Activated CD4-positive, alpha-beta memory T cell treated with anti-CD3 and anti-CD28 coated beads, Interleukin-2, amount 10 ng/mL, durations not matched to agents 7 days and 5 days (primary cell): ENCODE measurements at places on chromosomes 16 and 17.

DNA sequence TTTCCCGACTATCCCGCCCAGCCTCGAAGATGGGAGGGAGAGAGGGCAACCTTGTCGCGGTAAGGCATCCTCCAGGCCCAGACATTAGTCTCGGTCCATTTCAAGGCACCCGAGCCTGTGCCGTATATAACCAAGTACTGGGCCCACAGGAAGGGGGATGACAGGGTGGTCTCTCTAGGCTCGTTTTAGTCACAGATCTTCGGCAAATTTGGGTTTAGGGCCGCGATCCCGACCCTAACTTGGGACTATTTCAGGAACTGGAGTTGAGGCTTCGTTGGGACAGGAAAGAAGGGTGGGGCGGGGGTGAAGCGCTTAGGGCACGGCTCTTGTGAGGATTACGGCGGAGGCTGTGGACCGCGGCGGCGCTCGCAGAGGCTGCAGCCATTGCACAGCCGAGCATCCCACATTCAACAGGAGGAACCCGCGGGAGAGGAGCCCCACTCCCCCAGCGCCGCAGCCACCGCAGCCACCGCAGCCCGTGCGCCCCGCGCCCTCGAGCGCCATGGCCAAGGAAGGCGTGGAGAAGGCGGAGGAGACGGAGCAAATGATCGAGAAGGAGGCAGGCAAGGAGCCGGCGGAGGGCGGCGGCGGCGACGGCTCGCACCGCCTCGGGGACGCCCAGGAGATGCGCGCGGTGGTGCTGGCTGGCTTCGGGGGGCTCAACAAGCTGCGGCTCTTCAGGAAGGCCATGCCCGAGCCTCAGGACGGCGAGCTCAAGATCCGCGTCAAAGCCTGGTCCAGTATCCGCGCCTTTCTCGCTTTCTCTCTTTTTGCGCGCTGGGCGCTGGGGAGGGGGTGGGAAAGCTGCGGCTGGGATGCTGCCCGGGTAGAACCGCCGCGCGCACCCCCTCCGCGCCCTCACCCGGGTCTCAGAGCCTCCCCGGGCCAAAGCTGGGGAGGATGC, at the start of gene VAT1L:
Gene VAT1L (plus strand): TSS at position 384 of the 904 bp plus-strand sequence. CDS start 119 bp downstream, at position 503.
- no peak for DNase-seq
- peaks cover 6% of the 10 kb centered on the region for H3K4me1 ChIP-seq
- H3K36me3 ChIP-seq = no peaks in the 10 kb centered on the region
- peak within 1 kb of the TSS; percentile 51 for H3K4me3 ChIP-seq

DNA sequence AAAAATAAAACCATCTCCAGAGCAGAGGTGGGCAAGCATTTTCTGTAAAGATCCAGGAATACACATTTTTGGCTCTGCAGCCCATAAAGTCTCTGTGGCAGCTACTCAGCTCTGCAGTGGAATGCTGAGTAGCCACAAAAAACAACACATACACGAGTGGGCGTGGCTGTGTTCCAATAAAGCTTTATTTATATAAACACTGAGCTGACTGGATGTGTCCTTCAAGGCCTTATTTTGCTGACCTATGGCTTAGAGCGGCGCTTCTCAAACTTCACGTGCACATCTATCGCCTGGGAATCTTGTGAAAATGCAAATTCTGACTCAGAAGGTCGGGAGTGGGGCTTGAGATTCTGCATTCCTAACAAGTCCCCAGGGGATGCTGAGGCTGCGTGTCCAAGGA, 39.7 kb downstream of the XYLT1 start:
- H3K27ac ChIP-seq = no peak overlapping the region
- no peaks in the 10 kb centered on the region for H3K27me3 ChIP-seq
- H3K4me3 ChIP-seq = no peak overlapping the region

DNA sequence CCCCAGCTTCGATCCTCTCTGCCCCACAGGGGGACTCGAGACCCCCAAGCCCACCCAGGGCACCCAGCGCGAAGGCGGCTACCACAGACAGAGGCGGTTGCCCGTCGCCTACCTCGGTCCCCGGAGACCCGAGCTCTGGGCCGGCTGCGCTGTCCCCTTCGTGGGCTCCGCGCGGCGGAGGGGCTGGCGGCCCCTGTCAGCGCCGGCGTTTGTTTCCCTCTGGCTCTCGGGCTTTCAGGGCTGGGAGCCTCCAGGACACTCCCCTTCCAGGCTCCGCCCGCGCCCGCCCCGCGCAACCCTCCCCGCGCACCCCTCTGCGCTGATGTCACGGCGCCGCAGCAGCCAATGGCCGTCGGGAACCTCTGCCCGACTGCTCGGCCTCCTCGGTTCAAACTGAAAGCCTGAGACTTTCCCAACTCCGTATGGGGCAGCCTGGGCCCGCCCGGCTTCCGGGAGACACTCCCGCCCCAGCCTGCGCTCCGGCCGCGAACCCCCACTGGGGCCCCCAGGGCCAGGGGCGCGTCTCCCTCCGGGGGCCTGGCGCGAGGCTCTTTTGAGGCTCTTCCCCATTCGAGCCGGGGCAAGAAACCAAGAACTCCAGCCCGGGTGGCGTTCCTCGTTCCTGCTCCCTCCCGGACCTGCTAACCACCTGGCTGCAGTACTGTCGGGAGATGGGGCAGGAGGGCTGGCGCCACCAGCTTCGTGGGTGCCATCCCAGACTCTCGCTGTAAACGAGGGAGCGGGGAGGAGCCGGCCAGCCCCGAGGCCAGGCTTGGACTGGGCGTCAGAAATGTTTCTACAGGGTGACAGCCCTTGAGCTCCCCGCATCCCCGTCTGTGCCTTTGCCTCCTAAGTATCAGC, at the start of gene CDC42EP4:
Gene CDC42EP4 (minus strand): TSS at position 221 of the 861 bp plus-strand sequence. CDS start 25,501 bp downstream, outside the sequence.
- no peaks in the 10 kb centered on the region for H3K36me3 ChIP-seq
- peaks cover 9% of the 10 kb centered on the region for H3K4me1 ChIP-seq
- H3K27ac ChIP-seq = no peak within 1 kb of the TSS
- H3K4me3 ChIP-seq = peak within 1 kb of the TSS; percentile 76
- peak; percentile 92 for DNase-seq

GRCh38 chr17:50209133-50209471, 7.7 kb upstream of the COL1A1 start:
- H3K27ac ChIP-seq = no peak overlapping the region
- H3K36me3 ChIP-seq = no peaks in the 10 kb centered on the region
- H3K4me3 ChIP-seq = no peak overlapping the region
- peaks cover 57% of the 10 kb centered on the region for H3K27me3 ChIP-seq
- H3K4me1 ChIP-seq = peaks cover 11% of the 10 kb centered on the region
- no peak for DNase-seq

GRCh38 chr17:75059369-75060345, 12.6 kb downstream of the KCTD2 start:
- no peak overlapping the region for H3K27ac ChIP-seq
- peaks cover 13% of the 10 kb centered on the region for H3K4me1 ChIP-seq
- no peak for DNase-seq
- no peak overlapping the region for H3K4me3 ChIP-seq
- H3K36me3 ChIP-seq = peaks cover 51% of the 10 kb centered on the region

GRCh38 chr17:40307740-40308239, 1.2 kb upstream of the RARA start:
- no peak overlapping the region for H3K27ac ChIP-seq
- peaks cover 14% of the 10 kb centered on the region for H3K36me3 ChIP-seq
- peaks cover 46% of the 10 kb centered on the region for H3K4me1 ChIP-seq
- no peaks in the 10 kb centered on the region for H3K27me3 ChIP-seq
- no peak overlapping the region for H3K4me3 ChIP-seq
- DNase-seq = no peak

- H3K36me3 ChIP-seq = no peaks in the 10 kb centered on the region
- no peaks in the 10 kb centered on the region for H3K27me3 ChIP-seq
- H3K27ac ChIP-seq = no peak overlapping the region
- no peaks in the 10 kb centered on the region for H3K4me1 ChIP-seq
- no peak overlapping the region for H3K4me3 ChIP-seq
- no peak for DNase-seq
Measured at GRCh38 chr16:55264949-55265348, 59.1 kb upstream of the IRX6 start.

DNA sequence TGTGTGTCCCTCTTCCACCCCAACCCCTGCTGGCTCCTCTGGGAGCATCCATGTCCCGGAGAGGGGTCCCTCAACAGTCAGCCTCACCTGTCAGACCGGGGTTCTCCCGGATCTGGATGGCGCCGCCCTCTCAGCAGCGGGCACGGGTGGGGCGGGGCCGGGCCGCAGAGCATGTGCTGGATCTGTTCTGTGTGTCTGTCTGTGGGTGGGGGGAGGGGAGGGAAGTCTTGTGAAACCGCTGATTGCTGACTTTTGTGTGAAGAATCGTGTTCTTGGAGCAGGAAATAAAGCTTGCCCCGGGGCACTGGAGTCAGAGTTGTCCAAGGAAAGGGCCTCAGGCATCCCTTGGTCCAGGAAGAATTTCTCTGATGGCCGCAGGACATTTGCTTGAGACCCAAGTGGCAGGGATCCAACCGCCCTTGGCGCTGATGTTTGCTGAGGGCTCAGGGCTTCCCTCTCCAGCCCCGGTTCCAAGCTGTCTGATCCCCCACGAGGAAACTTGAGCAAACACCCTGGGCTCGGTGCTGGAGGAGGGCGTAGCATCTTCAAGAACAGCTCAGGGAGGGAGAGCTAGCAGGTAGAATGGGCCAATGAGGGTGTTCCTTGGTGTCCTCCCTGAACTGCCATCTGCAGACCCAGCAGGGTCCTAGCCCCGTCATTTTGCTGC, 4.5 kb downstream of the NXPH3 start:
- H3K36me3 ChIP-seq = no peaks in the 10 kb centered on the region
- H3K4me3 ChIP-seq = no peak overlapping the region
- H3K27ac ChIP-seq = no peak overlapping the region
- peaks cover 21% of the 10 kb centered on the region for H3K27me3 ChIP-seq
